ENCODE measurements at places on chromosomes 4 and X. TPM values are rescaled to one million over a fixed set of nuclear protein-coding genes. Genes with fewer than 3 reads are reported as not detected.

DNA sequence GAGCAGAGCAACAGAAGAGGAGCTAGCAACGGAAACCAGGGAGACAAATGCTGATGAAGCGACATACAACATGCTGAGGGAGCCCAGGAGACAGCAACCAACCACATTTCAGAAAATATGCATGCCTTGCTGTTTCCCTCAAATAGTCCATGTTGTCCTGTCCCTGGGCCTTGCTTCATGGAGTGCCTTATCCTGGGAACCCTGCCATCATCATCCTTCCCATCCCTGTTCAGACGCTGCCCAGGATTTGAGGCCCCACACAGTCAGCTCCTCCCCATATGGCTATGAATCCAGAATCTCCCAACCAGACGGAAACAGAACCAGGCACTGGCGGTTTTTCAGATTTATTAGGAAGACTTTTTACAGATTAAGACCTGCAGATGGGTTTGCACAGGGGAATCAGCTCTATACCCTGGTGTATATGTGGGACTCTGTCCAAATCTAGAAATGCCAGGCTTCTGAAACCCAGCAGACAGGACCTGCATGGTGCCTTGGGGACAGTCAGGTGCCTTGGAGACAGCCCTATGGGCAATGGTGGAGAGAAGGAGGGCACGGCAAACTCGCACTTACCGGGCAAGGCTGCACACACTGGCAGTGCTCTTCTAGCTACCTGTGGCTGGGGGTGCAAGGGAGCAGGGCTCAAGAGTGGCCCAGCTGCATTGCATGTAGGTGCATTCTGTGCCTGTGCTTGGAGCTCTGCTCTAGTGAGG lies 199.7 kb upstream of the MAMLD1 start:
- no peak overlapping the region for H3K27ac ChIP-seq
- DNase-seq, result no peak
- H3K4me3 ChIP-seq, result no peak overlapping the region
- H3K27me3 ChIP-seq, result no peaks in the 10 kb centered on the region

DNA sequence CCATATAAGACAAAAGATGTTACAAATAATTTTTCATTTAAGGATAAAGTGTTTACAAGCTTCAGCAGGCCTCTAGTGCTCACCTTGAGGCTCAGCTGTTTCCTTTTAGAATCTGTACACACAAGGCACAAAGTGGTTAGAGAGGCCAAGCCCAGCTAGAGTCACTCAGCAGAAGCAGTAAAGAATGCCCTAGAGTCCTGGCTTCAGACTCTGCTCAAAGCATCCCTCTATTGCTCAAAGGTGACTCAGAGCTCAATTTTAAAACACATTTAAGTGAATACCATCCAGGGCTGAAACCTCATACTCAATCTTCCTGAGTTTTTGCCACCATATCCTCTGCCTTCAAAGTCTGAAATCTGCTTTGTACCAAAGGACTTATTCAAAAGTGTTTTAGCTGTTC lies 22.6 kb upstream of the PHF8 start:
- H3K4me1 ChIP-seq, result no peaks in the 10 kb centered on the region
- no peaks in the 10 kb centered on the region for H3K36me3 ChIP-seq
- H3K27ac ChIP-seq, result no peak overlapping the region
- no peak overlapping the region for H3K4me3 ChIP-seq
- DNase-seq, result no peak
- no peaks in the 10 kb centered on the region for H3K27me3 ChIP-seq

- no peak for DNase-seq
- no peak overlapping the region for H3K4me3 ChIP-seq
- H3K4me1 ChIP-seq, result no peaks in the 10 kb centered on the region
- H3K27me3 ChIP-seq, result no peaks in the 10 kb centered on the region
- H3K27ac ChIP-seq, result no peak overlapping the region
- H3K36me3 ChIP-seq, result no peaks in the 10 kb centered on the region
These were observed 100.3 kb upstream of the FAT1 start for GRCh38 chr4:186823989-186824388.

GRCh38 chr4:13970349-13970748 lies 342.8 kb upstream of the BOD1L1 start:
- no peak overlapping the region for H3K4me3 ChIP-seq
- no peaks in the 10 kb centered on the region for H3K4me1 ChIP-seq
- no peak overlapping the region for H3K27ac ChIP-seq
- no peaks in the 10 kb centered on the region for H3K36me3 ChIP-seq
- DNase-seq, result no peak

GRCh38 chrX:14948691-14949090 lies 75.5 kb downstream of the MOSPD2 start:
- no peak overlapping the region for H3K27ac ChIP-seq
- no peaks in the 10 kb centered on the region for H3K4me1 ChIP-seq
- no peak for DNase-seq
- H3K27me3 ChIP-seq, result no peaks in the 10 kb centered on the region

DNA sequence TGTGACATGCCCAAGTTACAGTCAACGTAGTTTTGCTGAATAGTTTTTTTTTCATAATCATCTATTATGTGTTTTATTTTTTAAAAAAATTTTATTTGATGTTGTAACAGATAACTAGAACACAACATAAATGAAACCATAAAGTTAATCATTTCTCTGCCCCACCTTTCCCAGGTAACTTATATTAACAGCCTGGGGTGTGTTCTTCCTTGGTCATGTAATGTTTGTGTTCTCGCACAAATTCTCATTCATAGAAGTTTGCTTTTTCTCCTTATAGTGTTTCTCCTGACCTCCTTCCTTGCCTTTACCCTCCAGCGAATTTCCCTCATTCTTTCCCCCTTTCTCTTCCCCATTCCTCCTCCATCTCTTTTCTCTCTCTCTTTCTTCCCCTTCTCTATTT lies 214.8 kb downstream of the SOWAHB start:
- no peaks in the 10 kb centered on the region for H3K36me3 ChIP-seq
- no peak overlapping the region for H3K27ac ChIP-seq
- DNase-seq, result no peak
- peaks cover 42% of the 10 kb centered on the region for H3K27me3 ChIP-seq
- no peak overlapping the region for H3K4me3 ChIP-seq

MAGED1 gene
- 42.6 TPM for total RNA-seq

GRCh38 chrX:13808293-13808692 lies 8.6 kb downstream of the GPM6B start:
- no peak for DNase-seq
- H3K27ac ChIP-seq, result no peak overlapping the region
- peaks cover 8% of the 10 kb centered on the region for H3K27me3 ChIP-seq
- no peaks in the 10 kb centered on the region for H3K4me1 ChIP-seq
- H3K4me3 ChIP-seq, result no peak overlapping the region

DNA sequence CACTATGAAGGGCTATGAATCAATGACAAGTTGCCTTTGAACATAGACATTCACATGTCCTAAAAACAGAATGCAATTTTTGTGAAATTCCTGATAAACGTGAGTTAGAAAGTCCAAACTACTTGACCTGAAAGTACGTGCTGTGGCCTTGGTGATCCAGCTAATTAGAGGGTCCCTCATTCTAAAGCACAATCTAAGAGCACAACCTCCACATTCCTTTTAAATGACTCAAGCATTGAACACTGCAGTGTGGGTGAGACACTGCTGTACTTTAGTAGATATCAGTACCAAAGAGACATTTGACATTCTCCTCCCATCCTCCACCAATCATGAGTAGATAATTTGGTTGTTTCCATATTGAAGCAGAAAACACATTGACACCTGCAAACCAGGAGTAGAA lies 73.5 kb downstream of the FAM47B start:
- H3K4me1 ChIP-seq, result no peaks in the 10 kb centered on the region
- H3K4me3 ChIP-seq, result no peak overlapping the region
- no peak overlapping the region for H3K27ac ChIP-seq
- no peaks in the 10 kb centered on the region for H3K36me3 ChIP-seq
- no peak for DNase-seq

GRCh38 chrX:110135618-110136017 lies 132.7 kb downstream of the TMEM164 start:
- H3K4me3 ChIP-seq, result no peak overlapping the region
- DNase-seq, result no peak
- no peaks in the 10 kb centered on the region for H3K4me1 ChIP-seq
- peaks cover 7% of the 10 kb centered on the region for H3K36me3 ChIP-seq
- H3K27ac ChIP-seq, result no peak overlapping the region

VCX2 gene
- not detected for total RNA-seq
